ENCODE measurements at places on chromosomes 5 and 9. TPM values are rescaled to one million over a fixed set of nuclear protein-coding genes. Genes with fewer than 3 reads are reported as not detected.
A peak's percentile ranks its signal among the peaks of the same experiment; 100 is the strongest.

- DNase-seq: no peak
These were observed 38.0 kb upstream of the LRRC14B start for GRCh38 chr5:153256-153655.

- DNase-seq: no peak
These were observed 451.6 kb downstream of the CDH18 start for GRCh38 chr5:19536387-19536786.

DNA sequence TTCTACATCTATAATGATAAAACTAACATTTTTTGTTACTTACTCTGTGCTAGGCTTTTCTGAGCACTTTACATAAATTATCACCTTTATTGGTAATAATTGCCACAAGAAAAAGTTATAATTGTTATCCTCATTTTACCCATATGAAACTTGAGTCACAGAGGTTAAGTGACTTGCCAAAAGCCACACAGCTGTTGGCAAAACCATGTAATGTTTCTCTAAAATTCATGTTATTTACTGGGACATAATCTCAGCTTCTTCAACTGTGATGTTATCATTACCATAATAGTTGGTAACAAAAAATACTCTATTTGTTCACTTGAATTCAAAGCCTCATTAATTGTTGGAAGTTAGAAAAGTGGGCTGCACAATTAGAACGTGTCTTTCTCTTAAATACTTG, 437.3 kb downstream of the BRINP1 start:
- DNase-seq: no peak

GRCh38 chr5:151093476-151093889, 12.6 kb upstream of the TNIP1 start:
- DNase-seq: no peak

GRCh38 chr5:53170746-53171349, 61.3 kb upstream of the MOCS2 start:
- no peak for DNase-seq

DNA sequence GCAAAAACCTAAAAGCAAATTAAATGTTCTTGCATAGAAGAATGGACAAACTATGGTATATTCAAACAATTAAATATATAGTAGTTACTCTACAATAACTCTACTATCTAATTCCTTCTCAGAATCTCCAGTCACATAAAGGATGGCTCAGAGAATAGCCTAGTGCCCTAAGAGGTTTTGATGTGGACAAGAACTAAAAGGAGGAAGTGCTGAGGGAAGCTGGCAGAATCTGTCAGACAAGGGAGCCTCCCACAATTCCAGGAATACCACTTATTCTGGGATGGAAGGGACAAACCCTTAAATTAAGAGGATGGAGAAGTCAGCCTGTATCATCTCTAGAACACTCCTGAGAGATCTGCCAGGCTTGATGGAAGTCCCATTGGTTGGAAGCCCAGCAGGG, 30.4 kb downstream of the TNFSF8 start:
- DNase-seq: no peak

The CNOT6 gene
- 18.8 TPM for polyA plus RNA-seq

DNA sequence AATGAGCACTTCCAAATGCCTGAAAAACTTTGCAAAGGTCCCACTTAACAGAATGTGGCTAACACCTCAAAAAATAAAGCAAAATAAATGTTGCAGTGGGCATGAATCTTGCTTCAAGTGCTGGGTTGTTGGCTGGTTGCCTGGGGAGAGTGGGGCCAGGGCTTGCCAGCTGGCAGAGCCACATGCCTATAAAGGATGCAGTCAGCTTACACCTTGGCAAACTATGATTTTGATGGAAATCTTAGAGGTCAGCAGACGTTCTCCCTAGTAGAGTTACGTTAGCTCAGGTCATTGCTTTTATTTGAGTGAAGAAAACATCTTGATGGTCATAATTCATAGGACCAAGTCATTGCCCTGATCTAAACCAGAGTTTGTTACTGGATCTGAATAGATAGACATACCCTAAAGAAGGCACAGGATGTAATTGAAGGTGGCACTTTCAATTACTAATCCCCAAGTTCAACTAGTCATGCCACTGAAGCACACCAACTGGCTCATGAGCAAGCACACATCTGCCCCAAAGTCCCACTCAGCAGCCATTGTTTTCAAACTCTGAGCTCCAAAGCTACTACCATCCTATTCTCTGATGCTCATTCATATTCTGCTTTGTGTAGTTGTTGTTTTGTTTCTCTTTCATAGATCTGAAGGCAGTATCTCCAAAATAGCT, 51.2 kb upstream of the ZSWIM6 start:
- DNase-seq: no peak

GRCh38 chr9:6805532-6805931, 47.8 kb downstream of the KDM4C start:
- peak; percentile 13 for DNase-seq

Measured in AG04450 (cell line).